ENCODE measurements at places on chromosomes 5 and 9.

- no peak for DNase-seq
These were observed 193.5 kb downstream of the GNA14 start for GRCh38 chr9:77454663-77455062.

- DNase-seq: peak; percentile 4
These were observed 6.9 kb upstream of the MEIKIN start for GRCh38 chr5:131952301-131952857.

- DNase-seq: no peak
These were observed 180.3 kb downstream of the C9orf152 start for GRCh38 chr9:110027671-110028081.

DNA sequence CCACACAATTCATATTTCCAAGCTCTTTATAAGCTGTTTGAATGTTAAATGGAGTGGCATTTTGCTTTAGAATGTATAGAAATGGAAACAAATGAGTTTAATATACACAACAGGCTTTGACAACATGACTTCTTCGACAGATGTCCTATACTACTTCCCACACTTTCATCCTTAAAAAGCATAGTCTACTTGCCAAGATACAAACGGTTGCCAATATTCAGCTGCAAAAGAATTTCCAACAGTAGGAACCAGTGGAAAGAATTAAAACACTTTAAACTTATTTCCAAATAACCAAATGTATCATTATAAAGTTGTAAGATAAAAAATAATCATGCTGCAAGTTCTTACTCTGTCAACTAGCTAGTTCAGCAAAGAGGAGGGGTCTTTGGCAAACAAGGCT is 456.4 kb downstream of the PDE4D start:
- DNase-seq: no peak

DNA sequence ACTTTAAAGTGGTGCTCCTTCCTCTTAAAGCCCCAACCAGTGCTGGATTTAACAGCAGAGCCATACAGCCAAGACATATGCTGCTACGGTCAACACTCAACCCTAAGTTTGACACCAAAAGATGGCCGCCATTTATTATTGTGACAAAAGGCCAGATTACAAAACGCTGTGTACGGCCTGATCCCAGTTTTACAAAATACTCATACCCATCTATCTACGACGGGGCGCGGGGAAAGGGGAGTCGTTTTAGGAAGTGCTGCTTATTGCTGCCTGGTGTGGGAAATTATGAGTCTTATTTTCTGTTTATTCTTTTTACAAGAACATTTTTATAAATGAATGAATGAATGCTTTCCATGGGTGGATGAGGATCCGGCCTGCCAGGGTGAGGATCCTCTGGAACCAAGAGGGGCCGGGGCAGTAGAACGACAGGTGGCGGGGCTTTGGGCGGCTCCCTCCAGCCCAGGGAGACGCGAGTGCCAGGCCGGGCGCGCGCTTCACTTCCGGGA is 457 bp upstream of the IDNK start:
- DNase-seq: no peak

- no peak for DNase-seq
These were observed 236.1 kb downstream of the DNAH5 start for GRCh38 chr5:13708432-13708831.

DNA sequence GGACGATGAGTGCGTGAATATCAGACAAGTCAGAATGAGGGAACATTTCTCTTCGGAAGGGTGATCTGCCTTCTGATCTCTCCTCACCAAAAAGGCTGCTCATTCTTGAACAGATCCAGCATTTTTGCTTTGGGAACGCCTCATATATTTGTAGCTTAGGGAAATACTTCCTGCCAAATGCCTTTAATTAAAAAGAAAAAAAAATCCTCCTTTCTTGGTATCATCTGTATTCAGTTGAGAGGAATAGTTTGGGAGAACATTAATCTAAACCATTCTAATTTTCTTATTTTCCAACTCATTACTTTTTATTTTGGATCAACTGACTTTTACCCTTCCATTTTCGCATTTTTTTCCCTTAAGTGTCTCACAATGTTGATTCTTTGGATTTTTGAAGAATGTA is 163.4 kb downstream of the SNX18 start:
- no peak for DNase-seq

- DNase-seq: peak; percentile 9
These were observed 5.6 kb downstream of the NLN start for GRCh38 chr5:65727491-65728156.

DNA sequence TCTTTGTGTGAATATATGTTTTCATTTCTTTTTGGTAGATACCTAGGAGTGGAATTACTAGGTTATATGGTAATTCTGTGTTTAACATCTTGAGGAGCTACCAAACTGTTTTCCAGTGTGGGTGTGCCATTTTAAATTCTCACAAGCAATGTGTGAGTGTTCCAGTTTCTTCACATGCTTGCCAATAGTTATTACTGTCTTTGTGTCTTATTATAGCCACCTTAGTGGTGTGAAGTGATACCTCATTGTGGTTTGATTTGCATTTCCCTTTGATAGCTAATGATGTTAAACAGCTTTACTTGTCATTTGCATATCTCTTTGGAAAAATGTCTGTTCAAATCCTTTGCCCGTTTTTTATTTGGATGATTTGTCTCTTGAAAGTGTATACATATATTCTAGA is 513.0 kb downstream of the TMEM38B start:
- DNase-seq: no peak

- peak; percentile 76 for DNase-seq
These were observed 20.2 kb downstream of the IGIP start for GRCh38 chr5:140145818-140146522.

- peak; percentile 57 for DNase-seq
These were observed 497 bp downstream of the NSA2 start for GRCh38 chr5:74767579-74767913.

- peak; percentile 48 for DNase-seq
These were observed 85.7 kb upstream of the NTRK2 start for GRCh38 chr9:84583866-84584265.

- DNase-seq: no peak
These were observed 222.9 kb downstream of the KIAA0825 start for GRCh38 chr5:94395468-94395867.

DNA sequence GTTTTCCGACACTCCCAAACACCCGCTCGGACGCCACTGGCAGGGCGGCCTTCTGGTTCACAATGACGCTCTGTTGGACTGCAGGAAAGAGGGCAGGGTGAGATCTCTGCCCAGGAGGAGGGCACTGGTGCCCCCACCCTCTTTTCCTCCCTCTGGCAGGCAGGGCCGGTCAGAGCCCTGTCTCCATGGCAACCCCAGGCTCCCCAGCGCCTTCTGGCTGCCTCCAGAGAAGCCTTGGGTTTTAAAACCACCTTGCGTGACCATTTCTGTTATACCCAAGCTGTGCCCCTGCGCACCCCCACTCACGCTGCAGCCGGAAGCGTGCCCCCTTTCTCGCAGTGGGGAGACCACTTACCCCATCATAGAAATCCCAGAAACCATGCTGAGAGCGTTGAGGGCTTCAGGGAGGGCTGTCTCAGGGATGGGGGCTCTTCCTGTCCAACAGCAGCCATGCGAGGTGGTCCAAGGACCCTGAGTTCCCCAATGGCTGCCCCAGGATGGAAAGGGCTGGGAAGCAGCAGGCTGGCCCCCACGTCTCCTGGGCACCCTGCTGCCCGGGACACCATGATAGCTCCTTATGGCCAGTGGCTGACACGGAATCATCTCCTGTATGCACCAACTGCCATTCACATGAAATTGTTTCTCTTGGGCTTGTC is 7.3 kb downstream of the C9orf50 start:
- no peak for DNase-seq

GRCh38 chr5:173768891-173769290 is 119.3 kb upstream of the CPEB4 start:
- DNase-seq: no peak

DNA sequence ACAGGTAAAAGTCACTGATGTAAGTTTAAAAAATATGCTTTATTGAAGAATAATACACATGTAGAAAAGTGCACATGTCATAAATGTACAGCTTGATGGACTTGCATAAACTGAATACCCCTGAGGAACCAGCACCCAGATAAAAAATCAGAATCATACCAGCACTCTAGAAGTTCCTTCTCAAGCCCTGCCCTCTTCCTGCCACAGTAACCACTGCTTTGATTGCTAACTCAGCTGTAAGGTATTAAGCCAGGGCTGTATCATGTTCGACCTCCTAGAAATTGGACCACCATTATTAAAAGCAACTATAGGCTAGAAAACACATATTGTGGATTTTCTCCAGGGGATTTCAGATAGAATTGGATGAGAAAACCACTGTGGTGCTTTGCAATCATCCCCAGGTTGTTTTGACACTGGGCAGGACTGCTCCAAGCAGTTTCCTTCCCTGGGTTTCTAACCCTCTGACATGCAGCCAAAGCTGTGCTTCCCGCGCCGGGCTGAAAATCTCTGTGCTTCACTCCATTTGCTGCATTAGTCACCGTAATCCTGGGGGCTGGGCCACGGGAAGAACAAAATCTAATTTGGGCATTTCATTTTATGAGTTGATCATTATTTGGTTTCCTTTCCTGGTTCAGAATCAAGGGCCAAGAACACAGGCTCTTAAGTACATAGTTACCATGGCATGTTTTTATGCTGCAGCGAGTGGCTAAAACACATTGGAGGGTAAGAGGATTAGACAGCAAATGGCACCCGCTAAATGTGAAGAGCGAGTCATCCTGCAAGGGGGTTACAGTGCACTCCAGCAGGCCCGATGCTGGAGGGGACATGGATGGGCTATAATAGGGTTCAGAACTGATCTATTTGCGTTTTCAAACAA is 139.4 kb upstream of the IL12B start:
- no peak for DNase-seq

GRCh38 chr5:160310140-160310539 is 2.2 kb downstream of the CCNJL start:
- no peak for DNase-seq

- no peak for DNase-seq
These were observed 25.5 kb downstream of the ADAM19 start for GRCh38 chr5:157549954-157550549.

GRCh38 chr5:74356009-74356695 is 284.4 kb downstream of the ENC1 start:
- peak; percentile 44 for DNase-seq

GRCh38 chr5:82165740-82166530 is 112.2 kb downstream of the RPS23 start:
- DNase-seq: peak; percentile 99
